ENCODE measurements at places on chromosomes 13 and 19.

DNA sequence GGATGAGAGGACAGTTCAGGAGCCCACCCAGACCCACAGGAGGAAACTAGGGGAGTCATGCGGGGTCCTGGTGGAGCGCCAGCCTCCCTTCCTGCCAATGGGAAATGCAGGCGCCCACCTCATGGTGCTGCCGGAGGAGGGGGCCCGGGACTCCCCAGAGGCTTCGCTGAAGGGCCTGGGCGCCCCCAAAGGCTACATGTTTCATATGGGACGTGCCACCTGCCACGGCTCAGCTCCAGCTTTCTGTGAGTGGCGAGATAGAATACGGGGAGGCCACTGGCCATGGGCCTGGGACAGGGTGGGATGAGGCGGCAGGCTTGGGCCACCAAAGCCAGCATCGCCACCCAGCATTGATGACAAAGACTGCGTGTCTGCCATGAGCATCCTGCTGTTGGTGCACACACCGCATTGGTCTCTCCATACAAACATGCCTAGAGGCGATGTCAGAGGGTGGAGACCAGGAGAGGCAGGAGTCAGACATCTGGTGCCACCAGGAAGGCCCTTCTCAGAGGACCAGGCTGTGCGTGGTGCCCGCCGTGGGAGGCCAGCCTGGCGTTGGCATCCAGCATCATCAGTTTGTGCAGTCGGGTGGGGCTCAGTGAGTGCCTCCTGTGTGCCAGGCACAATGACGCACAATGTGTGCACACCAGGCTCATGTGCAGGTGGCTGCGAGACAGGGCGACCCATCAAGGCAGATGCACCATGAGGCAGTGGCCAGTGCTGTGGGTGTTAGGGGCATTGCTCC lies 1.2 kb upstream of the F10 start:
- no peak for DNase-seq

DNA sequence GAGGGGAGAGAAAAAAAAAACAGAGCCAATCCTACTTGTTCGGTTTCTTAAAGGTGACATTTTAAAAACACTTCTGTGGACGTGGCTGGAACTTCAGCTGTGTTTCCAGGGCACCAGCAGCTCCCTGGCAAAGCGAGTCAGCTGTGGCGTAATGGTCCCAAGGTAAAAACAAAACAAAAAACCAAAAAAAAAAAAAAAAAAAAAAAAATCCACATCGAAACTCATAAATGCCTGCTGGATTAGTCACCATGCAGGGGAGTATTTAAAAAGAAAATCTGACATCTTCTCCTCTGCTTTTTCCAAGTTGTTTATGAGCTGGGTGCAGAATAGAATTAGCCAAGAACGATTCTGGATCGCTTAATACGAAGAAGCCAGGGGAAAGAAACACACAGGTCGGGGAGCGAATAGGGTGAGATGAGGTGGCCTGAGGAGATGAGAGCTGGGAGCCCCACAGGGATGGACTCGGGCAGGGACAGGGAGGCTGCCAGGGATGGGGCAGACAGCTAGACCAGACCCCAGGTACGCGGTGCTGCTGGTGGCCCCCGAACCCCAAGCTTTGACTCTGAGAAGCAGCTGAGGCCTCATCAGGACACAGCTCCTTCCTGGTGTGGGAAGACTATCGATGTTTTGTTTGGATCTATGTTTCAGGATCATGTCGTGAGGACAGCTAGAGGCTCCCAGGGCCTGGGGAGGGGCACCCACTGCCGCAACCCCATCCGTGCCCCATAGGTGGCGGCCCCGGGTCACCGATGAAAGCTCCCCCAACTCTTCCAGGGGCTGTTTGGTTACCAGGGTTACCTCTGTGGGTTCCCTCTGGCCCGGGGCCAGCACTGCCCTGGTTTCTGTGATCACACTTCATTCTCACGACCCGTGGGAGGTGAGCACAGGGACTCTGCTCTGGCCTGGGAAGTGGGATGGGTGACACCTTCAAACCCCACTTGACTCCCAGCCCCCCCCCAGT lies 3.1 kb upstream of the CTXN1 start:
- DNase-seq, result peak; percentile 43

GRCh38 chr13:29548722-29549121 lies 46.8 kb downstream of the SLC7A1 start:
- no peak for DNase-seq

GRCh38 chr19:49680421-49681351 lies 3.6 kb downstream of the PRMT1 start:
- peak; percentile 94 for DNase-seq

- no peak for DNase-seq
Measured at GRCh38 chr13:67343777-67344176, 113.6 kb upstream of the PCDH9 start.

DNA sequence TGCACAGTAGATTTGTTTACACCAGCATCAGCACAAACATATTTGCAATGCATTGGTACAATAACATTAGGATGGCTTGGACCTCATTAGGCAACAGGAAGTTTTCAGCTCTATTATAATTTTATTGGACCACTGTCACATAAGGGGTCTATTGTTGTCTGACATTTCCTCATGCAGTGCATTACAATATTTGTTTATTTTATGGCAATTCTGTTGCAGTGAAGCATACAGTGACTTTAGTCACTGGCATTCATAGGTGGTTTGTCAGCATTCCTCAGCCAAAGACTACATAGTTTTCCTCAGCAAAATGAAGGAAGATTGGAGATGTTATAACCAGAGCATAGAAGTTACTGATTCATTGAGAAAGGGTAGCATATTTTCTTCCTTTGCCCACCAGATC lies 1732.9 kb downstream of the PCDH9 start:
- DNase-seq, result no peak

DNA sequence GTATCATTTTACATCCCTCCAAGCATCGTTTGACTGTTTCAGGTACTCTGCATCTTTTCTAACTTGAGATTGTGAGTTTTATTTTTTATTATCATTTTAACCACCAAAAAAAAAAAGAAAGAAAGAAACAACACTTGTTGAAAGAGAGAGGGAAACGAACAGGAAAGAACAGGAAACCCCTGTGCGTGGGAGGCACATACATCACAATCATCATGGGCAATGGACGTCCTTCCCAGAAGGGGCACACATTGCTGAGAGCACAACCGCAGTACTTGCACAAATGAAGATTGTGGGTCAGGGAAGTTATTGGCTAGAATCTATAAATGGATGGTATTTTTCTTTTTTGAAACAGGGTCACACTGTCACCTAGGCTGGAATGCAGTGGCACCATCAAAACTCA lies 1.7 kb downstream of the CLC start:
- DNase-seq, result no peak

All from stimulated activated CD8-positive, alpha-beta memory T cell treated with anti-CD3 and anti-CD28 coated beads, Interleukin-15, amount 100 ng/mL, for 1 hour (primary cell).